ENCODE measurements at places on chromosomes 12 and 14. TPM values are rescaled to one million over a fixed set of nuclear protein-coding genes. Genes with fewer than 3 reads are reported as not detected.

Gene KLRC4
- not detected for total RNA-seq

Gene GLIPR1L1
- total RNA-seq = not detected

Gene HHIPL1
- total RNA-seq = 3.9 TPM

Gene KLHL33
- 0.43 TPM for total RNA-seq

Gene TPPP2
- total RNA-seq = not detected

DNA sequence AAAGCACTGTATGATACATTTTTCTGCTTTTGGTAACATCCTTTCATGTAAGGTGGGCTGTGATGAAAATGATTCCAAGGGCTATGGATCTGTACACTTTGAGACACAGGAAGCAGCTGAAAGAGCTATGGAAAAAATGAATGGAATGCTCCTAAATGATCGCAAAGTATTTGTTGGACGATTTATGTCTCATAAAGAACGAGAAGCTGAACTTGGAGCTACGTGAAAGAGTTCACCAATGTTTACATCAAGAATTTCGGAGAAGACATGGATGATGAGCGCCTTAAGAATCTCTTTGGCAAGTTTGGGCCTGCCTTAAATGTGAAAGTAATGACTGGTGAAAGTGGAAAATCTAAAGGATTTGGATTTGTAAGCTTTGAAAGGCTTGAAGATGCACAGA is 22.1 kb upstream of the SRGAP1 start:
- DNase-seq = peak; percentile 62

DNA sequence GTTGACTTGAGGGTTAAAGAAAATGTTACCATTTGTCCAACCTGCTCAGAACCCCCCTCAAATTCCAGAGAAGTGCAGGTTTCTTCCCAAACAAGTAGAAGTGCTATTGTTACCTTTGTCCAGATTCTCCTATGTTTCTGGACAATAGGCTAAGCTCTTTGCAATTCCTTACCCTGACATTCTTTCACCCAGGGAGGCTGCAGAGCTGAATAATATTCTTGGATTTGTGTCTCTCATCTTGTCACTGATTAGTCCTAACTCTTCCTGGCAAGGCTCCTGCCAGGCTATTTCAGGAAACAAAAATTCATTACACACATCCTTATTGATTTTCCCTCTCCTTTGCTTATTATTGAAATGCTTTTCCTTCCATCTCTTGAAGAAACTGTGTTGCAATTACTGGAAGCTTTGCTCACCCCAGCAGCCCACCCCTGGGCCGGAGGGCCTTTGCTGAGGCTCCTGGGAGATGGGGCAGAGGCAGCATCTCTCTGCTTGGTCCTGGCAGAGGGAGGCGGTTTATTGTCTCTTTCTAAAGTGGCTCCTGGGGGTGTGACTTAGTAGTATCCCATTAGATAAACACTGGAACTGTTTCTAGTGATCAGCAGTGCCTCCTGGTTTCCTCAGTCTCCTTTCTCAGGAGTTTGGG is 207.5 kb upstream of the PELI2 start:
- DNase-seq = no peak

GRCh38 chr12:107134558-107134957 is 41.2 kb upstream of the CRY1 start:
- no peak for DNase-seq

DNA sequence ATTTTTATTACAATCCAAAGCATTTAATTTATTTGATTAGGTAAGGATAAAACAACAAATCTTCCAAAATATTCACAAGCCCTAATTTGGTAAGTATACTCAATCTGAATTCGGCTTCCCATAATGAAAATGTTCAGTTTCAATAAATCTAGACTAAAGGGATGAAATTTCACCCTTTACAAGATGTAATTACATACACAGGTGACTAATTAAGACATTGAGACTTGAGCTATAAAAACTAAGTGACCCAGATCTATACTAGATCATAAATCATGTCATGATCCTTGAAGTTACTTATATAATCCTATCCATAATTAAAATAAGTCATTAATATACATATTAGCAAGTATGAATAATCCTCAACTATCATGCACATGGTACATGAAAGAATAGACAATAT is 36.6 kb downstream of the LRP6 start:
- DNase-seq = no peak

DNA sequence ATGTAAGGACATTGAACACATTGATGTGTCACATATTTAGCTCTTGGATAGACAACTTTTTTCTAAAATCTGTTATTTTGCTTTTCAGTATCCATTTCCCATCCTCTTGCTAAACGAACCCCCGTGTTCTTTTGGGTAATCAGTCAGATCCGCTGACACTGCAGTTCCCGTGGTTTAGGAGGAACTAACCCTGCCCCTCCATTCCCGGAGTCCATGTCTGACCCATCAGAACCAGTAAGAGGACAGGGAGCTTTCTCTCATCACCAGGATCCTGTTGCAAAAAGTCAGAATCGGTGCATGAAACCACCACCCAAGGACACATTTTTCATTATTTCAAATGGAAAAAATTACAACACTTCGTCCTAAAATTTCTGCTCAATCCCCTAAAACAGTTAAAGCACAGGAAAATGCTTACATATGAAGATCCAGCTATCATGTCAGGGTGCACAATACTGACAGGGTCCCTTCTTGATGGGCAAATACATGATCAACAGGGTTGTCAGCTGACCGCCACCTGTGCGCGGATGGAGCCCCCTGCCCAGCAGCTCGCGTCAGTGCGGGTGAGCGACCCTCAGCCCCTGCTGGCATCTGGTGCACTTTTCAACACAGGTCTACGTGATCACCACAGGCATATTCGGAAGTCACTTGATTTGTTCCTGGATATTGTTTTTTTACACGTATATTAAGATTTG is 276.8 kb downstream of the ADGRD1 start:
- DNase-seq = no peak
